ENCODE measurements at places on chromosomes 16 and 17.
A peak's percentile ranks its signal among the peaks of the same experiment; 100 is the strongest.

DNA sequence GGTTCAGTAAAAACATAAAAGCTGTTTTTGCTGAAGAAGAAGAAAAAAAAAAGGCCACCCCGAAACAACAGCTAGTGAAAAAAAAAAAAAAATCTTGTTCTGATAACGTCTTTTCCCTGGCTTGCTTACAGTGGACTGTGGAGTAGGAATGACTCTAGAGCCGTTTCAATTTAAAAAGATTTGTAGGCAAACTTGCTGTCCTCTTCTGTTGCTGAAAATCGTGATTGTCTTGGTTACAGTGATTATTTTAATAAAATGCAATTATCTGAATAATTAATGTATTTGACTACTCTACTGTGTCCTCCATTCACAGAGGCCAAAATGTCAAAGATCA, 190.6 kb upstream of the TBX2 start:
- DNase-seq = no peak

DNA sequence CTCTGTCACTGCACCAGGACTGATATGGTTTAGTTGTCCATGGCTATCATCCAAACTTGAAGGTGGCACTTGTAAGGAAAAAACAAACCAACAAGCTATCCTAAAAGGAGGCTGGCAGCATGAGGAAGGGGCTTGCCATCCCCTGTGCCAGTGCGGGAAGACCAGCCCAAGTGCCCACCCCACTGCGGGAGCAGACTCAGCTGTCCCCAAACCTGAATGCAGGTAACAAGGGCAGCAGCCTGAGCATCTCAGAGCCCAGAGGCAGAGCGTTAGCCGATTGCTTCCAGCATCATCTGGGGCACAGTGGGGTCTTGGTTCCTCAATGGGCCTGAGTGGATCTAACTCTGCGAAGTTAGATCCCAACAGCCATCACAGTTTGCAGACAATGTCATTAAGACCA, 29.2 kb upstream of the C16orf78 start:
- DNase-seq = no peak

- no peak for DNase-seq
These were observed 271.0 kb downstream of the C16orf95 start for GRCh38 chr16:87046235-87046634.

- DNase-seq = no peak
These were observed 1.5 kb upstream of the CDH13 start for GRCh38 chr16:82625066-82625968.

- no peak for DNase-seq
These were observed 159.1 kb downstream of the SDK2 start for GRCh38 chr17:73485130-73485529.

GRCh38 chr17:29214215-29215146, 32.2 kb upstream of the CRYBA1 start:
- no peak for DNase-seq

DNA sequence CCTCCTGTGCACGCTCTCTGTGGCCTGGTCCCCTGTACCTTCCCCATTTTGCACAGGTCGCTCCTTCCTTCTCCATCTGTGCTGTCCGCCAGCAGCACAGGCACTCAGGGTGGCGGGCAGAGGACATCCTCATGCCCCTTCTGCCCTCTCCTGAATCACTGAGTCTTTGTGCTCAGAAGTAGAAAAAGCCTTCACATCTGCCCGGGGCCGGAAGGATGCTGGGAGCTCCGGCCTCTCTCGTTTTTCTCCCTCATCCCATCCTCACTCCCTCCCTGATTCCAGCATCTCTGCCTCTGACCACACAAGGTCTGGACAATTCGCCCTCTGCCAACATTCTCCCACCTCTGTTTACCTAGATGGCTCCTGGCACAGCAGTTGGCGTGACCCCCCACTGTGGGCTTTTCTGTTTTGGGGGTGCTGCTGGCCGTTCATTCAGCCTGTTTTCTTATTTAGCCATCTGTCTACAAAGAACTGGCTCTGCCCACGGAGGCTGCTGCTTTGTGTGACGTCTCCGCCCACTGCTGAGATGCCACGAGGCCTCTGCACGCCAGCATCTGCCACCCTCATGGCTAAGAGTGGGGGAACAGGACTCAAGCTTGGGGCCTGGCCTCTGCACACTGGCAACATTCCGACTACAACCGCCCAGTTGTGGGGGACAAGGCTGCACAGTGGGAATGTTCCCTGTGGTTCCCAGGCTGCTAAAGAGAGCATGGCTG, 36.7 kb downstream of the SEC14L5 start:
- no peak for DNase-seq

DNA sequence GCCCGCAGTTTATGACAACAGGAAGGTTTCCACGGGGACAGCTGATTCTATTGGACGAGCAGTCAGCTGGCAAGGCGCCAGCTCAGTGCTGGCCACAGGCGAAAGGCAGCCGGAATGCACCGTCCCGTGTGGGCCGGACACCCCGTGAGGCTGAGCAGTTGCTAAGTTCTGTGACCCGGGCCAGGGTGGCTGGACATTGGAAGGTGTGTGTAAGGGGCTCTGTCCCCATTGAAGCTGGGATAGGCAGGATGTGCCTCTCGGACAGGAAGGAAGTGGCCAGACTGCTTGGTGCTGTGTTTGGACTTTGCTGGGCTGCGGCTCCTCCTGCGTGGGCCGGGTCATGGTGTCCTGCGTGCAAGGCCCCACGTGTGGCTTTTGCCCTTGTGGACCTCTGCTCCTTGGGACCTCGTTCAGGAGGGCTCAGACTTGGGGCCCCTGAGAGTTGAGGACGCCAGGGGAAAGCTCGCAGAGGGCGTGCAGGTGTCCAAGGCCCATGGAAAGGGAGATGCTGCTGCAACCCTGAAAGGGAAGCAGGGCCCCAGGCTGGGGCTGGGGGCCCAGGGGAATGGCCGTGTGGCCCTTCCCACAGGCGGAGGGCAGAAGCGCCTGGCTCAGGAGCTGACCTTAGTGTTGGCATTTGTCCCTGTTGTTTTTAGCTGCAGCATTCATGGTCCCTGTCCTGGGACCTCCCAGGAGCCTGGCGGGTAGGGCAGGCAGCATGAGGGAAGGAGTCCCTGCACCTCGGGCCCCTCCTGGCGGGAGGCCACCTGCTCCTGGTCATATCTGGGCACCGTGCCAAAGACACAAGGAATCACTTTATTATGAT, 10.0 kb downstream of the BAIAP2 start:
- no peak for DNase-seq

GRCh38 chr17:70034158-70034557, 40.9 kb upstream of the KCNJ16 start:
- DNase-seq = no peak

DNA sequence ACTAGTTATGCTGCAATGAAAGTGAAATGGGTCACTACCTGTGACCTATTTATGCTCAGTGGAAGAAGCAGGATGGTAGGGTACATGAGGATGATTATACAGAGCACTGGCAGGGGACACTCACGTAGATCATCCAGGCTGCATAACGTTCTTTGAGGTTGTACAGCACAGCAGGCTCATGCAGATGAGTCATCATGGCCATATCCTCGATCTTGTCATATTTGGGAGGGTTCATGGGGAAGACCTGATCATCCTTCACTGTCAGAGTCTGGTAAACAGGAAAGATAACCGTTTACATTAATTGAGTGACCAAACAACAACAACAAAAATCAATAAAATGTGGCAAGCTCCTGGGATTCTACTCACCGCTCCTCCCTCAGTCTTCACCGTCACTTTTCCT, 2.1 kb downstream of the MYH2 start:
- no peak for DNase-seq

- DNase-seq = peak; percentile 47
These were observed at the start of gene ATP2A3 for GRCh38 chr17:3964203-3965117. Gene ATP2A3 (minus strand): TSS chr17:3964437. CDS start chr17:3964291, 146 bp downstream.

DNA sequence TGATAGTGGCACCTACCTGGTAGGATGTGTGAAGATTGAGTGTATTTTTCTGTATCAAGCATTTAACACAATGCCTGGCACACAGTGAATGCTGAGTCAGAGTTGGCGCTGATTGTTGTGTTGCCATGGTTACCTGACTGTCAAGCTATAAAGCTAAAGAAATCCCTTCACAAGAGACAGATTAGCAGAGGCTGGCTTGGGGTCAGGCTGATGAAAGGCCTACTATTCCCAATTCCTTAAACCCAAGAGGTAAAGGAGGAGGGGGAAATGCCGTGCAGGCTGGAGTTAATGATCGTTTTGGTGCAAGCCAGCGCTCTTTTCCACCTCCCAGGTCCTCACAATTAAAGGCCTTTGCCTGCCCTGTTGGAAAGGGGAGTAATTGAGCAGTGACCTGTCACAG, 5.9 kb downstream of the CLEC19A start:
- DNase-seq = no peak

DNA sequence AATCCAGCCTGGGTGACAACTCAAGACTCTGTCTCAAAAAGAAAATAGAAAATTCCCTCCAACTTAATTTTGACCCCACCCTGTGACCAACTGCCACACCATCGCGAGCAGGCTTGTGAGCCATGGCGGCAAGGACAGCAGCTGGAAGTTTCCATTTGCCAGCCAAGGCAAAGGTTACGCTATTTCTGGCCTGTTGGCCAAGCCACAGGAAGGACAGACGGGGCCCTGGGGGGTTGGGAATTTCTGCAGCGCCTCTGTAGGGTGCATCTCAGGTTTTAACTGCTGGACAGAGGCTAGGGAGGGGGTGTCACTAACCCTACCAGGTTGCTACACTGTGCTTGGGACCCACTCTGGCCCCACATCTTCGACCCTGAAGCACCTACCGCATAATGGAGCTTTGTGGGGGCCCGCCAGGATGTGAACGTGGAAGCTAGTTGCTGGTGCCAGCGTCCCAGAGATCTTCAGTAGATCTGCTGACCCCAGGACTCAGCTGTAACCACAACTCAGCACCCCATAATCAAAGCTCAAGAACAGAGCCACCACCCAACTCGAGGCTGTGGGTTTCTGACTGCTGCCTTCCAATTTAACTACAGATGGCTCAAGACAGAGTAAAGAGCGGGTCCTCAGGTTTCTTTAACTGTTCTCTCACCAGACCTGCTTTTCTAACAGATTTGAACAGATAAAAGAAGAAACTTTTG, 10.9 kb downstream of the KIFC3 start:
- no peak for DNase-seq

- DNase-seq = no peak
These were observed 36.7 kb downstream of the STAT5A start for GRCh38 chr17:42325026-42325425.

DNA sequence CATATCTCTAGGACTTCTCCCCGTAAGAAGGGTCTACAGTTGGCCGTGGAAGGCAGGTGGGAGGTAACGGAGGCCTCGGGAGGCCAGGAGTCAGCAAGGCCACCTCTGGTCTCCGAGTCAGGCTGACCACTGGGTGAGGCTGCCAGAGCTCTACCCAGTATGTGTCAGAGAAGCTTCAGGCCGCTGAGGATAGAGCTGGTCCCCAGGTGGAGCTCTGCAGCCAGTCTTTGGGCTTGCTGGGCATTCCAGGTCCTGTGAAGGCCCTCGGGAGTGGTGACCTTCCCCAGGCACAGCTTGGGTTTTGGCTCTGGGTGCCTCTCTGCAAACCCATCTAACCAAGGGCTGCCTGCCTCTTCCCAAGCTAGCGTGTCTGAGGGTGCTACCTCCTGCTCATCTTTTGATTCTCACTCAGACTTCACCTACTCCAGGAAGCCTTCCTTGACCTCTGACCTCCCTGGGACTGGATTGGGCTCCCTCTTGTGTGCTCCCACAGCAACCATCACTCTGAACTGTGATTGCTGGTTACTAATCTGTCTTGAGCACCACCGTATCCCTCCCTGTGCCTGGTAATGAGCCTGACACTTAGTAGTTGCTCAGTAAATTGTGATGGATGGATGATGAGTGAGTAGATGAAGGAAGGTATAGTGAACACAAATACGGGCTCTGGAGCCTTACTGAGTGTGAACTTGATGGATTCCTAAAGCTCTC, 22.3 kb downstream of the RHBDL3 start:
- DNase-seq = no peak

GRCh38 chr16:30395155-30395991, at the start of gene ZNF48:
Gene ZNF48 (plus strand): TSS chr16:30395420. CDS start chr16:30395795, 375 bp downstream.
- DNase-seq = no peak

GRCh38 chr17:17181666-17182597, 24.2 kb downstream of the PLD6 start:
- peak; percentile 35 for DNase-seq

DNA sequence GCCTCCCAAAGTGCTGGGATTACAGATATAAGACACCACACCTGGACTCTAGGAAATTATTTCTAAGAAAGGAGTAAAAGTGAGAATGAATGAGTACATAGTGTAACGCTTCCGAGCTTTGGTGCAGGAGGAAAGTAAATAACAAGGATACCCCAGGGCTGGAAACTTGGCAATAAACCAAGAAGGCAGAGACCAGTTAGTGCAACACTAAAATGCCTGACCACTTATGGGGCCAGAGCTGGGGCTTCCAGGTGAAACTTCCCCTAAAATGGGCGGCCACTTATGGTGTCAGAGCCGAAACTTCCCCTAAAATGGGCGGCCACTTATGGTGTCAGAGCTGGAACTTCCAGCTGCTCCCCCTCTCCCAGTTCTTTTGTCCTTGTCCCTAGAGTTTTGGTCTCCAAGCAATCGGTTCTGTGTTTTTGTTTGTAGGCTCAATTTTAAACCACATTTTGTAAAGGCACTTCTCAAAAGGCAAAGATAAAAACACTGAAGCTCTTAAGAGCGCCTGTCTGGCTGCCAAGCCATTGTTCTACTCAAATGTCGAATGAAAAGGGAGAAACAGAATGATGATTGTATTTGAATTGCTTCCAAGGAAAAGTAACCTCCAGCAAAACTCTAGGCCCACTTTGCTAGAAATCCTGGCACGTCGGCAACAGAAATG, 63.9 kb downstream of the NXN start:
- no peak for DNase-seq

DNA sequence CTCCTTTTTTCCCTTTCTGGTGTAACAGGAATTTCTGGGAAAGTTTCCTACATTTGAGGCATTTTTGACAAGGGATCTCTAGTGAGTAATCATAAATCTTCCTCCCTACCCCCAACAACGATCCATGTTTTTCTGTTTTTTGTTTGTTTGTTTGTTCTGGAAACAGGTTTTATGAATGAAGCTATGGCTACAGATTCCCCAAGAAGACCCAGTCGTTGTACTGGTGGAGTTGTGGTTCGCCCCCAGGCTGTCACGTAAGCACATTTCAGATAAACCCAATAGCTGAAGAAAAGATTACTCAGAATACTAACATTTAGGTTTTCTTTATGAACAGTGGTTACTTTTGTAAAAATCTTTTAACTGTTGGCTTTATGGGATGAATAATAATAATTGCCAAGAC, 1.6 kb downstream of the BCAS3 start:
- DNase-seq = no peak

DNA sequence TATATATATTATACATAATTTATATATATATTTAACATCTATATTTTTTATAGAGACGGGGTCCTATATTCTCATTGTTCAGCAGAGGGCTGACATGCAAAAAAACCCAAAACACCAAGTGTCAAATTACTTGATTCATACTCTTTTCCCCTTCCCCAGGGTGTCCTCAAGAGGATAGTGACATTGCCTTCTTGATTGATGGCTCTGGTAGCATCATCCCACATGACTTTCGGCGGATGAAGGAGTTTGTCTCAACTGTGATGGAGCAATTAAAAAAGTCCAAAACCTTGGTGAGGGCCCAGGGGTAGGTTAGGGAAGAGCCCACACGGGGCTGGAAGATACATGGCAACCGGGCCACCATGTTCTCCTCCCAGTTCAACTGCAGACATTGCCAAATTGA, 11.0 kb downstream of the ITGAM start:
- no peak for DNase-seq

- no peak for DNase-seq
These were observed 11.5 kb downstream of the NHERF1 start for GRCh38 chr17:74759941-74760340.

GRCh38 chr16:9372934-9373890, 281.8 kb downstream of the HAPSTR1 start:
- no peak for DNase-seq

GRCh38 chr17:7561589-7562207, at the start of gene SENP3:
Gene SENP3 (plus strand): TSS chr17:7561919. CDS start chr17:7563077, 1,158 bp downstream.
- DNase-seq = peak; percentile 86

GRCh38 chr17:17514361-17514992, 18.3 kb upstream of the RASD1 start:
- DNase-seq = no peak

Measured in activated T-cell treated with anti-CD3 and anti-CD28 coated beads for 4 hours (primary cell).